ENCODE measurements at places on chromosomes 4 and X. TPM values are rescaled to one million over a fixed set of nuclear protein-coding genes. Genes with fewer than 3 reads are reported as not detected.

MID2 gene
- total RNA-seq, result 8.4 TPM

DMRTC1B gene
- total RNA-seq, result 0.21 TPM

CT45A2 gene
- not detected for total RNA-seq

ASB12 gene
- not detected for total RNA-seq

MAGEA2 gene
- not detected for total RNA-seq

OCRL gene
- 3.1 TPM for total RNA-seq

MOSPD2 gene
- 19.0 TPM for total RNA-seq

PPP4R3C gene
- total RNA-seq, result not detected

PCDH18 gene
- total RNA-seq, result not detected

HNRNPH2 gene
- 27.8 TPM for total RNA-seq

TLR8 gene
- not detected for total RNA-seq

ABCD1 gene
- total RNA-seq, result 5.6 TPM

HSFX1 gene
- 0.11 TPM for total RNA-seq

TMEM33 gene
- total RNA-seq, result 45.6 TPM

USP17L28 gene
- not detected for total RNA-seq

NOX1 gene
- total RNA-seq, result not detected

ATP6AP2 gene
- total RNA-seq, result 65.6 TPM

CSN1S1 gene
- not detected for total RNA-seq

XK gene
- 0.04 TPM for total RNA-seq

TMPRSS11D gene
- not detected for total RNA-seq

POF1B gene
- total RNA-seq, result 0.09 TPM

All from activated naive CD4-positive, alpha-beta T cell treated with anti-CD3 and anti-CD28 coated beads, Interleukin-2, amount 50 U/mL, for 72 hours (primary cell).